Left lung (tissue), 14 donors: ENCODE measurements at places on chromosomes 12 and 14.

GRCh38 chr12:105467710-105468366, 137.3 kb downstream of the C12orf75 start:
- no peak for DNase-seq

DNA sequence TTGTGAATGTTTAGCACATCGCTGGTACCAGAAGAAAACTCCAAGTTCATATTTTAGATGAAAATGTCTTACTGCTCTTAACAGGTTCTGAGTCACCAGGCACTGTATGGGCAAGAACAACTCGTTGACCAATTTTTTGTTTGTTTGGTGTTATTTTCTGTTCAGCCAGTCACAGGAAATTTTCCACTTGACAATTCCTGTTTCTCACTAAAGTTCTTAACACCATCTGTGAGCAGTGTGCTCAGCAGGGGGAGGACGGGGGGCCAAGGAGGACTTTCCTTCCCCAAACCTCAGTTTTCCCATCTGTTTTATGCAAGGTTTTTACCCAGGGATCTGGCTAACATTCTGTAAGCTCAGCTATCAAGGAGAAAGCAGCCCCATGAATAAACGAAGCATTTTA, 3.0 kb downstream of the NUAK1 start:
- DNase-seq, result no peak

DNA sequence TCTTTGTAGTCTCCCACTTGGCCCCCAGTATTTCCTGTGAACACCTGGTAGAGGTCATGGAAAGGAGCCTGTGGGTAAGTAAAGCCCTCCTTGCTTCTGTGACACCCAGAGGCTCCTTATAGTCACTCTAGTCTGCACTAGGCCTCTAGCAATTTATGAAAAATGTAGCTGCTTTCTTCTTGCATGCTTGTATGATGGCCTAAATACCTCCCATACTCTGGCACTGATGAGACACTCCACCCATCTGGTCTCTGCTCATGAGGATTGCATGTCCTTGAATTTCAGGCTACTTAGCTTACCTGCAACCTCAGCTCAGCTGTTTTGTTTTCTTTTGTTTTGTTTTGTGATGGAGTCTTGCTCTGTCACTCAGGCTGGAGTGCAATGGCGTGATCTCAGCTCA, 4.6 kb upstream of the A2ML1 start:
- no peak for DNase-seq

- no peak for DNase-seq
Observed at GRCh38 chr14:24364841-24365240, 3.1 kb upstream of the NFATC4 start.

DNA sequence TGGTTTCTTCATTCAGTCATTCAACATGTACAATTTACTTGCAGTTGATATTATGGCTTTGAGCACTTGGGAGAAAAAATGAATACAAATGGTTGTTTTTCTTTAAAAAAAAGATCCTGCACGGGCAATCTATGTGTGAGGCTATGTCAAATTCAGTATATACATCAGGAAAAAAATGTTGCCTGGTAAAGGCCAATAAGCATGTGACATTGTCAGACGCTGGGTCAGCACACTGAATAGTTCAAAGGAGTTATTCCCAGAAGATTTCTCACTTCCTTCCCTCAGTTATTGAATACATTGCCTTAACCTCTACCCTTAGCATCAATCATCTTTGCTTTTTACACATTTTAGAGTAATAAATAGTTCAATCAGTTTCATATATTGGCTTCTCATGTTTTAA, 319.2 kb downstream of the NUAK1 start:
- DNase-seq, result no peak

GRCh38 chr14:74141703-74142102, 56.9 kb downstream of the LIN52 start:
- DNase-seq, result peak; percentile 19
